Adipose tissue (tissue), 3 donors: ENCODE measurements at places on chromosomes 2 and 18. TPM values are rescaled to one million over a fixed set of nuclear protein-coding genes. Genes with fewer than 3 reads are reported as not detected.

ALPG gene
- polyA plus RNA-seq, result not detected

DSC1 gene
- not detected for polyA plus RNA-seq

CHST9 gene
- not detected for polyA plus RNA-seq

NDUFAF7 gene
- 11.1 TPM for polyA plus RNA-seq

IL1F10 gene
- not detected for polyA plus RNA-seq

SERPINB10 gene
- 0.90 TPM for polyA plus RNA-seq
